CD4-positive, alpha-beta T cell treated with Interleukin-10 for 1 hour (primary cell): ENCODE measurements at places on chromosomes 3 and 15.

DNA sequence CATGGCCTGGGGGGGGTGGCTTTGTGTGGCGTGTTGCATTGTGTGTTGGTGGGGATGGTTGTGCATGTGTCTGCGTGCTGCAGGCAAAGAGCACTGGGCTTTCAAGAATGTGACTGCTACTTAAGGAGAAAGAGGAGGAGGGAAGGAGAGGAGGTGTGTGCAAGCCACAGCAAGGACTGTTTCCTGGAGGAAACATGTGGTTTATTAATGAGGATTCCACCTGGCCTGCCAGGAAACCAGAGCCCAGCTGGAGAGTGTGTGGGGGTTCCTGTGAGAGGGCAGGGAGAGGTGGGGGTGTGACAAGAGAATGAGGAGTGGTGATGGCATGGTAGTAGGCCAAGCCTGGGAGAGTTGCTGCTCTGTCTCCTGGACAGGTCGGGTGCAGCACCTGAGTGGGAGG, 258.1 kb upstream of the ROPN1 start:
- DNase-seq: no peak

DNA sequence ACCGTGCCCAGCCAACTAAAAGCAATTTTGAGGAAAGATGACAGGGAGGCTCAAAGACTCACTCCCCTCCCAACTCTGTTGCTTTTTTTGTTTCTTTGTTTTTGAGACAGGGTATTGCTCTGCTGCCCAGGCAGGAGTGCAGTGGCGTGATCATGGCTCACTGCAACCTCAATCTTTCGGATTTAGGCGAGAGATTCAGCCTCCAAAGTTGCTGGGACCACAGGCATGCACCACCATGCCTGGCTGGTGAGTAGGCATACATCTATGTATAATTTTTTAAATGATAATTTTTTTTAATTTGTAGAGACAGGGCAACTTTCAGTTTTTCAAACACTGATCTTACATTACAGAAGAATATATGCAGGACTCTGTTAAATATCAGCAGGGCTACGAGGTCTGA, 15.8 kb upstream of the THUMPD3 start:
- no peak for DNase-seq

DNA sequence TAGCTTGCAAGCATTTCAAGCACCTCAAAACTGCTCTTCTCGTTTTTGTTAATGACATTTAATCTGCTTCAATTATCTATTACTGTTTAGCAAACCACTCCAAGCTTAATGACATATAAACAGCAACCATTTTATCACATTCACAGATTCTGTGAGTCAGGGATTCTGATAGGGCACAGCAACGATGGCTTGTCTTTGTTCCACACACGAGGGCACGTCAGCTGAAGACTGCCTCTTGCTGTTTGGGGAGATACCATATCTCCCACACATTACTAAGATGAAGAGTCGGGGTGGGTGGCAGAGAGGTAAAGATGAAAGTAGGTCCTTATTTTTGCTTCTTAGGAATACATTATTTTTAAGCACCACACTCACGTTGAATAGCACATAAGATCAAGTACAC, 19.3 kb downstream of the CPOX start:
- no peak for DNase-seq

DNA sequence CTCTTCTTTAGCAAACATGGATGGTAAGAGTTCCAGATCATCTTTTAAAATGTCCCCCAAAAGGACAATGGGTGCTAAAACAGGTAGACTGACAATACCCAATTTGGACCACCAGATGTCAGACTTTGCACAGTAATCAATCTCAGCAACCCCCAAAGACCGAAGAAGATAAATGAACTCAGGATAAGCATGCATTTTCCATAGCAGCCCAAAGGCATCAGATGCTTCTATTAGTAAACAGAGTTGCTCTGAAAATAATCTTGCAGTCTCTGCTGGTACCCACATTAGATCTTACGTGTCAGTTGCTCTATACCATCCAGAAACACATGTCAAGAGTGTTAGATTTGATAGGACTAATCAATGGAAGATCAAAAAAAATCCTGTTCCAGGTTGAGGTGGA, 20.6 kb downstream of the MYH15 start:
- peak; percentile 74 for DNase-seq

- DNase-seq: no peak
These were observed 158.4 kb upstream of the CCDC54 start for GRCh38 chr3:107218864-107219269.

DNA sequence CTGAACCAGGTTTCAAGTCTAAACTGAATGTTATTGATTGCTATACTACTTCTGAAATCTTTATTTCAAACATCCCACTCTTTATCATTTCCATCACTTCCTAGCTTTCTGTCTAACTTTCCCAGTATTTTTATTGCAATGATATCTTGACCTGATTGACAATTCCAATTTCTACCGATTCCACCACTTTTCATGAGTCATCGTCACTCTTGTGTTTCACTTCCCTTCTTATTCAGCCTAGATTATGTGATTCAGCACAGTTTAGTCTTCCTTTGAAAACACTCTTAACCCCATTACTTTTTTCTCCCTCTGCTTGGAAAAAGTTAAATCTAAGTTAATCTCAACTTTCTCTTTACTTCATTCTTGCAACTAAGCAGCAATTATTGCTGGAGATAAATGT, 62.6 kb downstream of the SLC7A14 start:
- no peak for DNase-seq

DNA sequence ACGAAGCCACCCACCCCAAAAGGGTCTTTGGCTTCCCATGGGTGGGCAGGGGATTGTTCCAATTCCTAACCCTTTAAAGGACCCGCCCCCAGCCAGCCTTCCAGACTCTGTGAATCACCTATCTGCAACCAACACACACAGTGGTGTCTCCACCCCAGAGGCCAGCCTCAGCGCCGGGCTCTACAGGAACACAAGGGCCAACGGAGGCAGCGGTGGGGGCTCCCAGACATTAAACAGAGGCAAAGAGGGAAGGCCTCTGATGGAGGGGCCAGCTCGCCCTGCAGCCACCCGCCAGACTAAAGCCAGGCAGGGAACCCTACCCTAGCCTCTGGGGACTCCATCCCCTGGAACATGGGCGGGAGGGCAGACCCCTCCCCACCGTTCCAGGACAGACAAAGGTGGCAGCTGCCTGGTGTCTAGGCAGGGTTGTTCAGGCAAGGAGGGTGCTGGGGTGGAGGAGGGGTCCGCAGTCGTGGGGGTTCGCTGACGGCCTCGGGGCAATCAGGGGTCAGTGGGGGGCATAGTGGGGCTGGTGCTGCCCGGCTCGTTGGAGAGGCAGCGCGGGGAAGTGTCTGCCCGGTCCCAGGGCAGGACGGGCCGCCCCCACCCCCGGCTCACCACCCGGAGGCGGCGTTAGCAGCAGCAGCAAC, 448 bp downstream of the SHISA5 start:
- no peak for DNase-seq

- DNase-seq: peak; percentile 25
These were observed 26.4 kb downstream of the TYRO3 start for GRCh38 chr15:41585127-41586047.

DNA sequence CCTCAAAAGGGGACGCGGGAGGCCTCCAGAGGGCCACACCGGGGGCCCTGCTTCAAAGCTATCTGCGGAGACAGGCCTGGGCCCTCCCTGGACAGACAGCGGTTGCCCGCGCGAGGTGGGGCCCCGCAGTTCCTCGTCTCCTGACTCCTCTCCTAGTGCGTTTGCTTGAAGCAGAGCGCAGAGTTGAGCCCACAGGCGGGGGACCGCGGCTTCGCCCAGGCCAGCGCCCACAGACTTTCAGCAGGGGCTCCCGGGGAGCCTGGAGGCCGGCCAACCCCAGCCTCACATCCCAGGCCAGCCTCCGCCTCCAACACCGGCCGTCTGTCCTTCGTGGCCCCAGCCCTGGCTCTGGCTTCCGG, 540 bp upstream of the ADAMTS7 start:
- no peak for DNase-seq

- DNase-seq: no peak
These were observed 61.8 kb downstream of the ARIH1 start for GRCh38 chr15:72535911-72536310.

DNA sequence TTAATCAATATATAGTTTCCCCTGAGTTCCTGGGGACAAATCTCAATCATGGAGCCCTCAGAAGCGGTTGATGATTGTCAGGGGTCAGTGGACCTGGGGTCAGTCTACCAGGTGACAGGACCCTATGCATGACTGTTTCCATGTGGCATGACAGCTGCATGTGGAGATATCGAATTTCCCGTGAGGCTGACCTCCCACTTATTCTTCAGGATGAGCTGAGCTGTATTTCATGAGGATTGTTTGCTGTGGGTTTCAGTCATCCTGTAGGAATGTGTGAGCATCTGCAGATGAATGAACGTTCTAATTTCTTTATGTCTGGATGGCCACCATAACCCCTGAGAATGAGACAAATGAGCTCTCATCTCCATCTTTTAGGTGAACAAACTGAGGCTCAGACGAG, 93.0 kb upstream of the HES1 start:
- DNase-seq: no peak

- no peak for DNase-seq
These were observed 28.1 kb downstream of the DCLK3 start for GRCh38 chr3:36736301-36736700.

DNA sequence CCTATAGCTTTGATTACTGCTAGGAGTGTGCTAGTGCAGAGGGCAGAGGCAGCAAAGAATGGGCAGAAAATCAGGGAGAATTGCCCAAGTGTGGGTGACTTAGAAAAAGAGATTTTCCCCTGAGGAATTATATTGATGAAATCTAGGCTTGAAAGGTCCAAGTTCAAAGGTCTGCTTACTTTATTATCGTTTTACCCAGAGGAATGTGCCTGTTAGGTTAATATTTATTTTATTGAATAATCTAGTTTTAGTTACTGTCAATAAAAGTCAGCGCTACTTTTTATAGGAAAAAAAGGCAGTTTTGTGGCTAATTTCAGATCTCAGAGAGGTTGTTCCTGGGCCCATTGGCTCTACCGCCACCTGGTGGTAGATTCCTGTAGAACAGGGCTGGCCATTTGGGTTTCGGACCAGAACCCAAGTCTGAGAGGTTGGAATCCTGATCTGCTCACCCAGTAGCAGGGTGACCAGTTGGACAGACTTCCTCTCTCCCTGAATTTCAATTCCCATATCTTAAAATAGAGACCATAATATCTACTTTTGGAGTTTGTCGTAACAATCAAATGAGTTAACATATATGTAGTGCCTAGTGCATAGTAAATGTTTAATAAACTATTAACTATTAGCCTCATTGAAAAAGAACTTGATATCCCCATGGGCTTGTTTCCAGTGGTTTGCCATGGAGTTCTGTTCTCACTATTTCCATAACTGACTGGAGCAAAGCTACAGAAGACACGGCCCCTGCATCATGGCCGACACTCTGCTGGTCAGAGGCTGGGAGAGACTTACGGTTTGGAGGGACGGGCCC, 62.7 kb upstream of the ZNF148 start:
- peak; percentile 66 for DNase-seq

GRCh38 chr3:27165321-27165721, 203.9 kb downstream of the NEK10 start:
- no peak for DNase-seq

GRCh38 chr15:43735416-43735815, 10.8 kb upstream of the PDIA3 start:
- DNase-seq: no peak

DNA sequence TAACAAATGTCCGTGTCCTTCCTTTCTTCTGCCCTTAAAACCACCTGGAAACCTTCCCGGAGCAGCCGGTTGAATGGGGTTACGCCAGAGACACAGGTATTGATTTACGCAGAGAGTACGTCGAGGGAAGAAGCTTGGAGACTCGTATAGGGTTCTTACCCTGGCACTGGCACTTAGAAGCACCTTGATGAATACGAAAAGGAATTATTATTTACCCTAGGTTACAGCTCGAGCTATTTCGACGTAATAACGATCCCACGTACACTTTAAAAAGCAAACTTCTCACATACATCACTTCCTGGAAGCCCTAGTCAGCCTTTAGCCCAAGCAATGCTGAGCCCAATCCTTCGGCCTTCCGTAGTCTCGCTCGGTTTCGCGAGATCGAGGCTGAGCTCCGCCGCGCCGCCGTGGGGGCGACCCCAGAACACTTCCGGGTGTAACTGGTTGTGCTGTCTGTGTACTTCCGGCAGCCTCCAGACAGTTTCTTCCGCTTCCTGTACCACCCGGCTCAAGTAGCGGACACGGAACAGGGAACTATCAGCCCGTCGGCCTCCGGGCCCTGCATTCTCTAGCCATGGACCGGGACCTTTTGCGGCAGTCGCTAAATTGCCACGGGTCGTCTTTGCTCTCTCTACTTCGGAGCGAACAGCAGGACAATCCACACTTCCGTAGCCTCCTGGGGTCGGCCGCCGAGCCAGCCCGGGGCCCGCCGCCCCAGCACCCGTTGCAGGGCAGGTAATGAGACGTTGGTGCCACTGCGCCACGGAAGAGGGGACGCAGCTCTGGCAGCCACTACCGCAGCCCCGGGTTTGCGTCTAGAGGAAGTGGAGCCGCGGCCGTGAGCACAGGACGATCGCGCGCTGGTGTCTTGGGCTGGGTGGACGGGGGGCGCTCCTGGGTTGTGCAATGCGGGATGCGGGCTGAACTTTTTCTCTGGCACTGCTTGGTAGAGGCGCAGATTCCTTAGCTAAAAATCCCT, at the start of gene TTC14:
TSS of gene TTC14 (plus strand) at position 476 of the 979 bp plus-strand sequence. CDS start at position 575, 99 bp downstream.
- peak; percentile 96 for DNase-seq

DNA sequence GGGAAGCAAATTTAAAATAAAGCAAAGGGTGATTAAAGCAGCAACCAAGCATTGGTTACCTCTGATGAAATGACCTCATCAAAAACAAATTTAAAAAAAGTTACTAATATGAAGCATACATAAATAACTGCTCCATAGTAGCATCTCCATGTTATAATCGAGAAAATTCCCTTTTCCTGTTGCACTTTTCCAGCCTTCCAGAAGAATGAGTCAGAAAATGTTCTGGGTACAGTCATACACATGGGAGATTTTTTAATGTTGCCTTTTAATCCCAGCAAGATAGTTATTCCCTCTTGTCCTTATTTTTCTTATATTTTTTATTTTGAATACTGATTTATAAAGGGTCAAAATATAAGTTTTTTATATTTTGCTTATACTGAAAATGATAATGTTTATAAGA, 2.6 kb upstream of the TMCO5A start:
- DNase-seq: no peak

GRCh38 chr3:135135445-135135844, 340.4 kb downstream of the EPHB1 start:
- DNase-seq: no peak

- DNase-seq: no peak
These were observed 13.4 kb downstream of the LRIG1 start for GRCh38 chr3:66487465-66487864.

DNA sequence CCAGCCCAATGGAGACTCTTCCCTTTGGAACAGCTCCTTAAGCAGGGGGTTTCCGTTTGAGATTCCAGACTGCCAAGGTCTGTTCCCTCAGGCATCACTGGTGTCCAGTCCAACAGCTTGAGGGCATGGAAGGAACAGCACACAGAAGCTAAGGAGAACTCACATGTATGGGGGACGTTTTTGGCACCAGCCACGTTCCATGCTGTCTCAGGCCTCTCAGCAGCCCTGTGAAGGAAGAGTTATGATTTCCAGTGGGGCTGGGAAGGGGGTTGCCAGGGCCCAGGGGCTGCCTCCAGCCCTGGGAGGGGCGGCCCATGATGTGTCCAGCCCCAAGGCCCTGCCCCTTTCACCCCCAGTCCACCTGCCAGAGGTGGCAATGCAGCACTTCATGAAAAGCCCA, 7.5 kb upstream of the RHO start:
- DNase-seq: no peak

- no peak for DNase-seq
These were observed 236.5 kb downstream of the SQOR start for GRCh38 chr15:45871121-45871855.
